Choroid plexus epithelial cell (primary cell): ENCODE measurements at places on chromosomes 6 and 20.

DNA sequence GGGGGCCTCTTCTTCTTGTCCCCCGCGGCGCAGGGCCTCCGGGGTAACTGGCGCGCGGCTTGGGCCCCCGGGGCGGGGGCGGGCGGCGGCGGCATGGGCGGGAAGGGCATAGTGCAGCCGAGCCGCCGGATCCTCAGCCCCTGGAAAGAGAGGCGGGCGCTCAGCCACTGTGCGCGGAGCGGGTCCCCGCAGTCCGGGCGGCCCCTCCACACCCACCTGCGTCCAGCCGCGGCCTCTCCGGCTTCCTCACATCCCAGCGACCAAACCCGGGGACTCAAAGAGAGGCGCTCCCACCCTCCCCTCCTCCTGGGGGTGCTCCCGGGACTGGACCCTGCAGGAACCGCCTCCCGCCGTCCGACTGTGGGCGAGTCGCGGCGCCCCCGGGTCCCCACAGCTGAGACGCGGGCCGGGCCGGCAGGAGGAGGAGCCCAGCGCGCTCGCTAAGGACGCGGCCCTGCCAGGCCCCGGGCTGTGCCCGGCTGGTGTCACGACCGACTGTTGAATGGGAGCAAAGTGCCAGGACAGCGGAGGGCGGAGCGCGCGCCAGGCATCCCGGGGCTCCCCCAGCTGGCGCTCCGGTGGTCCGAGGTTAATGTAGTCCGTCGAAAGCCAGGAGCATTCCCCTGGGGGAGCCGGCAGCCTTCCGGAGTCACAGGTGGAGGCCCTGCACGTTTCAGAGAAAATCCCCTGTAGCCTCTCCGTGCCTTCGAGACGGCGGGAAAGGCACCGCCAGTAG is at the start of gene PRR18:
Gene PRR18, minus strand, starts transcription at position 360 of the 736 bp plus-strand sequence. Its CDS starts 250 bp downstream, at position 110.
- no peak for DNase-seq

DNA sequence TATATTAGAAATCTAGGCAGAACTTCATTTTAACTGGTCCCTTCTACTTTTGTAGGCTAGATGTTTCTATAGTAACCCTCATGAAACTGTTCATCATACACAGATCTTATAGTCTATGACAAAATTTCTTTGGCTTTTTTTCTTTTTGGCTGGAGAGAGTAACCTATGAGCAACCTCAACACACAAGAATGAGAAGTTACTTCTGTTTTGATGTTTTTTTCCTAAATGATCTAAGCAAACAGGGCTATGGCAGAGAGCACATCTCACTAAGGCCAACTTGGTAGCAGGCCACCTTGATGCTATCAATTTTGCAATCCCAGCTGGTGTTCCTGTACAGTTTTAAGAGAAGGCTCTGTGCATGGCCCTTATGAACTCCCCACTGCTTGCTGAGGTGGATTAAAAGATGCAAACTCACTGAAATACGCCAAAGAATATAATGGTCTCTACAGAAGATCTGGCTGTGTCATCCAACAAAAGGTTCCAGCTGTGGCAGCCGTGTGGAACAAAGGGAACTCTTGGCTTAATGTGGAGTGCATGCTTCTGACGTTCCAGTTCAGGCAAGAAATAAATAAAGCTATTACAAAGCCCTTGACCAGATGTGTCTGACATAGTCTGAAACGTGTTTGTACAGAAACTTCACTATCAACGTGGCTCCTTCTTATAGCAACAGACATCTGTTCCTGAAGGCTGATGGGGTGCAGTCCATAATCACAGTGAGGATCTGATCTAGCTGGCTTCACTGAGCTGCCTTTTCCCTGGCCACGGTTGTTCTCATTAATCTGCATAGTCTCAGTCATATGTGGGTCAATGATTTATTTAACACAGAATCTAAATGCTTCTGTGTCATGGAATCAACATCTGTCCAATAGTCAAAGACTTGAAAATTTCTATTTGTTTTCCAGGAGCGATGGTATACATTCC is 481.1 kb downstream of the BMP2 start:
- DNase-seq, result peak; percentile 4

DNA sequence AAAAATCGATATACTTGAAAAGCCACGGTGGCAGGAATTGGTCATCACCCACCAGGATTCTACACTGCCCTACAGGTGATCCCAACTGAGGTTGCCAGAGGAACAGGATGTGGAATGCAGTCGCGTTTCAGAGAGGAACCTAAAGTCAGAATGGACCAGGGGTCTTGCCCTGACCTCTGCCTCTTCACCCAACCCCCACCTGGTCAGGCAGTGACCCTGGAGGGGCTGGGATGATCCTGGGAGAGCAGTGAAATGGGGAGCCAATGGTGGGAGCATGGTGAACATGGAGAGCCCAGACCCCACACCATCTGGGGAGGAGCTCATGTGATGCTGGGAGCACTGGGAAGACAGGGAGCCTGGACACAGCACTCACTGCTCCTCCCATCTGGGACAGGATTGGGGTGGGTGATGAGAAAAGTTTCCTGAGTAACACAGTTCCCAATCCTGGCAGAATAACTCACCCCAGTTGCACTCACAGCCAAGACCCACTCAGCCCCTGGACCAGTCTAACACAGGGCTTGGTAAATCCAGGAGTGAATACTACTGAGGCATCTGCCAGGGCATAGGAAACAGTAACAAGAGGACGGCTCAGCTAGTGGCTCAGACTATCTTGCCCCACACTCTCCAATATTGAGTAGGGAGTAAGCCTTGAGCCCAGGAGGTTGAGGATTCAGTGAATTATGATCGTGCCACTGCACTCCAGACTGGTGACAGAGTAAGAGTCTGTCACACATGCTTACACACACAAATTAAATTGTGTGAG is 1.7 kb upstream of the ULBP2 start:
- no peak for DNase-seq

- DNase-seq, result no peak
Measured at GRCh38 chr20:48460681-48461080, 367.1 kb downstream of the PREX1 start.

- no peak for DNase-seq
Measured at GRCh38 chr6:119308991-119309657, 40.4 kb downstream of the MAN1A1 start.

GRCh38 chr20:37849156-37849555 is 53.8 kb upstream of the VSTM2L start:
- DNase-seq, result no peak

GRCh38 chr6:72636215-72636614 is 14.4 kb downstream of the KCNQ5 start:
- no peak for DNase-seq

- DNase-seq, result peak; percentile 17
Measured at GRCh38 chr20:33576432-33577125, 85.5 kb upstream of the C20orf144 start.

- DNase-seq, result no peak
Measured at GRCh38 chr20:63952210-63952535, 4.0 kb downstream of the UCKL1 start.

- DNase-seq, result no peak
Measured at GRCh38 chr6:45169815-45170214, 158.3 kb upstream of the RUNX2 start.

DNA sequence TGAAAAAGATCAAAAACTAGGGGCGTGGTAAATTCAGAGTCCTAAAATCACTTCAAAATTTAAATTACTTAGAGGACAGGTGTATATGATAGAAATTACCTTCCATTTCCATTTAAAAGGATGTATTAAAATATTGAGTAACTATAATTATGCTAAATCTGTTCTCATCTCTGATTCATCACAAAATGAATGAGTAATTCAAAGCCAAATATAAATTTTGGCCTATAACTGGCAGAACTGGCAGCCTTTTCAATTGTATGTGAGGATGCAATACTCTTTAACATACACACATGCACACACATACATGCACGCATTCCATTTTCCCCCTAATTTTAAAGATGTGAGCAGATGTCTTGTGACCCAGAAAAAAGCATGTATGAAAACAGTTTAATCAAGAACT is 194.6 kb downstream of the EPM2A start:
- no peak for DNase-seq

GRCh38 chr6:163120223-163120622 is 294.3 kb upstream of the QKI start:
- no peak for DNase-seq

- DNase-seq, result peak; percentile 9
Measured at GRCh38 chr6:46888578-46888977, 33.2 kb downstream of the ADGRF5 start.

- DNase-seq, result no peak
Measured at GRCh38 chr20:35436177-35436573, 1.9 kb downstream of the GDF5 start.

DNA sequence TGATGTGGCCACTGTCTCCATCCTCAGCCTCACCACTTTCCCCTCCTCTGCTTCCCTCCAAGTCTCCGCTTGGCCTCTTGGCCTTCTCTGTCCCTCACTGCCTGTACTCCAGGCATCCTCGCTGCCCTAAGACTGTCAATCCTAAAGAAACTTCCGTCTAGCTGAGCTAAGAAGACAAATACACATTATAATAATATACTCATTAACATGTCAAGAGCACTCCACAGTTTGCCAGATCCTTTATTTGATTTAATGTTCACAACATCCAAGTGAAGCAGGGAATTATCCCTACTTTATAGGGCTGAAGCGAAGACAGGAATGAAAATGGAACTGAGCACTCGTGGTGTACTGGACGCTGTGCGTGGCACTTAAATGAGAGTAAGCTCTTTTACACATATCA is 72.4 kb upstream of the SLC22A23 start:
- no peak for DNase-seq

DNA sequence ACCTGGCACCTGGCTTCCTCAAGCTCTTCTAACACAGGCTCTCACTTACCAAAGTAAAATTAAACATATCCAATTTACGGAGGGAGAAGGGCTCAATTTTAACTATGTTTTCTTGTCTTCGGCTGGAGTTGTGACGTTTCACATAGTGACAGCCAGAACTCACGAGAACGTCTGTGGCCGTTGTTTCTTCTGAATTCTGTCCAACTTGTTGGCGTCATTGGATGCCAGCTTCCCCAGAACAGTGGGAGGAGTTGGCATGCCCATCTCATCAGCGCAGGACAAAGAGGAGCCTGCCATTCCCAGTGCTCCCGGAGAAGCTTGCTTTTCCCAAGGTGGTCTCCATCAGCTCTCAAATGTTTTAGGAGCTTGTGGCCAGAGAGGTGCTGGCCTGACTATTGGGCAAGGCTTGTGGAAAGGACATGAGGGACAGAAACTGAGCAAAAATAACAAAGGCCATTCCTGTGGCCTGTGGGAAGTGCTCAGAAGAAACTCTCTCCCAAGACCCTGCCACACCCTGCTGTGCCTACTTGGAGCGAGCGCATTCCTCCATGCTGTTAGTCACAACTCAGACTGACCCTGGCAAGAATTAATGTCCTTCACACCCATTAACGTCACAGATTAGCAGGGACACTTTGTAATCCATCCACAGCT is 265.4 kb upstream of the CDH4 start:
- no peak for DNase-seq

GRCh38 chr6:139288496-139289040 is 3.2 kb downstream of the TXLNB start:
- no peak for DNase-seq

- no peak for DNase-seq
Measured at GRCh38 chr6:112660626-112661025, 313.5 kb downstream of the RFPL4B start.

- no peak for DNase-seq
Measured at GRCh38 chr20:14418376-14418775, 81.0 kb upstream of the FLRT3 start.

DNA sequence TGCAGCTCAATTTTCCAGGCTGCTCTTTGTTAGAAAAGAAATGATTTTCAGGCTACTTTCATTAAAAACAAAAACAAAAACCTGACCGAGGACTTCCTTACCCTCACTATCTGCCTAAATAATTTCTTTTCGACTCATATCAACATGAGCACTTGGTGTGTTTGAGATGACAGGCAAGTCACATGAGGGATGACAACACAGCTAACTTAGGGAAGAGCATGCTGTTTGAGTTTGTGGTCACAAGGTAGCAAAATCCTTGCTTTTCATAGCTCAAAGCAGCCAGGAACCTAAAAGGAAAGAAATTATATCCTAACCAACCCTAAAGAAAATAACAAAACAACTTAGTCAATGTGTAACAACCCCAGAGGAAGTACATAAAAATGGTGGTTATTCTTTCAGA is 459.5 kb downstream of the KIF16B start:
- DNase-seq, result no peak

GRCh38 chr6:38501931-38502330 is 137.8 kb downstream of the BTBD9 start:
- no peak for DNase-seq

DNA sequence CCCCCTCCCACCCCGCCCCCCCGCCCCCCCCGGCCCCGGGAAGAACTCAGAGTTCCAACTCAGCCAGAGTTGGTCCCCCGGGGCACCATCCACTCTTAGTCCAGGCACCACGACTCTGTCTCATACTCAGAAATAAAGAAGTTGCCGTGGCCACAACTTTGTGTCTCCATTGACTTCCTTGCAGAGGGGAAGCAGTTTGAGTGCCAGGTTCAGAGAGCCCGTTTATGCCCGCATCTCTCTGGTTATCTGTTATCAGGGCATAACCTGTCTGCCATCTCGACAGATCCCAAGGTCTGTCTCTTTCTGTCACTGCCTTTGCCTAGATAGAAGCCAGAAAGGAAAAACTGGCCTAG is 605 bp downstream of the CDC5L start:
- no peak for DNase-seq

DNA sequence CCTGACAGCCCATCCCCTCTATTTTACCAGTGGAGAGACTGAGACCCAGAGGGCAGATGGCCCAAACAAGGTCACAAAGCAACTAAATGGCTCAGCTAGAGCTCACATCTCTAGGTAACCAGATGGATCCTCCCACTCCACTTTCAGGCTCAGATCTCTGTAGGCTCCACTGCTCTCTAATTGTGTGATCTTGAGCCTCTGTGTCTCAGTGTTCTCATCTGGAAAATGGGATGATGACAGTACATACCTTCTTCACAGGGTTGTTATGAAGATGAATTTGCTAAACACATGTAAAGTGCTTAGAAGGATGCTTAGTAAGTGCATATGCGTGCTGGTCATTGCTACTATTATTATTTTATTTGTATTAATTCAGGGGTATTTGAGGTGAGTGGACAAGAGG is 40.5 kb downstream of the RAB44 start:
- DNase-seq, result no peak

DNA sequence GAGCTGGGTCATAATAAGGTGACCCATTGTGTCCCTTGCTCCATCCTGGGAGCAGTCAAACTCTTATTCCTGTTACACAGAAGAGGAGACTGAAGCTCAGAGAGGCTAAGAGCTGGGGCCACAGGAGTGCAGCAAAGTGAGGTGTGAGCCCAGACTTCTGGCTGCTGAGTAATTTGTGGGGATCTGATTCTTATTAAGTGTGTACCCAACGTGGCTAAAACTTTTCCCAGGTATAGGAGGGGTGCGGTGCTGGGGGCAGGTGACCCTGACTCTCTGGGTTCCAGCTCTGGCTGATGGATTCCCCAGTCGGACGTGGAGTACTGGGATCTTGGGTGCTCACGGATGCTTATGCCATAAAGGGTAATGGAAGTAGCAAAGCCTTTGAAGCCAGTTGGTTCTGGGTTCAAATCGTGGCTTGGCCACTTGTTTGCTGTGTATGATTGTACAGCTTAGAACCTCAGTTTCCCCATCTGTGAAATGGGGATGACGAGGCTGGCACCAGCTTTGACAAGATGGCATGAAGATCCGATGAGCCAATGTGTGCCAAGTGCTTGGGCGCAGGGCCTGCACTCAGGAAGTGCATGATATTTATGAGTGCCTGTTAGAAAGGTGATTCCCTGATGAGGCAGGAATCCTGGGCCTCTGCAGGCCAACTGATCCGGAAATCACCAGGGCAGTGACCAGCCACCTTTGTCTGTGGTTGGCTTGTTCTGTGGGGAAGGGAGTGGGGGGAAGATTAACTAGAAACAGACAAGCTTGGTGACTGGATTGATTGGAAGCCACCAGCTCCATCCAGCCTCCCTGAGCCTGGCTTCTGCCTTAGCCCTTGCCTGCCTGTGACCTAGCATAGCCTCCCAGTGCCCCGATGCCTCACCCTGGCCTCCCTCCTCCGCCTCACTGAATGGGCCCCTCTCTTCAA is 6.0 kb downstream of the SRC start:
- no peak for DNase-seq
